Stimulated activated CD4-positive, alpha-beta T cell treated with anti-CD3 and anti-CD28 coated beads, Interleukin-1b, Interleukin-23, amount 100 ng/mL, for 1 hour (primary cell): ENCODE measurements at places on chromosomes 4 and X.

DNA sequence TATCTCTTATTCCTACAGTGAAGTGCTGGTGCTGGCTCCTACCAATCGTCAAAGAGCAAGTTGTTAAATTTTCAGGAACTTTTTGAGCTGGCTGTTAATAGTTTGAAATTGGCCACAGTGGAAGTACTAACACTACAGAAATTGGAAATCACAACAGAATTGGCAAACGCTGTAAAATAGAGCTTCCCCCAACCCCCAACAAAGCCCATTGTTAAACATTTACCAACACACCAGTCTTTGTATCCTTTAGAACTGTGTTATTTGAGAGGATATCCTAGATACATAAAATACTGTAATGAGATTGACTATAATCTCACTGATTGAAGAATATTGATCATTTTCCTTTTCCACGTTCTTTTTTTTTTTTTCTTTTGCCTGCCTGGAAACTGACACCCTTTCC is 37.4 kb downstream of the FAM241A start:
- DNase-seq = no peak

- DNase-seq = no peak
These were observed 13.1 kb downstream of the TMSB4X start for GRCh38 chrX:12987900-12988594.

- no peak for DNase-seq
These were observed 96.5 kb upstream of the PGRMC2 start for GRCh38 chr4:128384091-128384520.

DNA sequence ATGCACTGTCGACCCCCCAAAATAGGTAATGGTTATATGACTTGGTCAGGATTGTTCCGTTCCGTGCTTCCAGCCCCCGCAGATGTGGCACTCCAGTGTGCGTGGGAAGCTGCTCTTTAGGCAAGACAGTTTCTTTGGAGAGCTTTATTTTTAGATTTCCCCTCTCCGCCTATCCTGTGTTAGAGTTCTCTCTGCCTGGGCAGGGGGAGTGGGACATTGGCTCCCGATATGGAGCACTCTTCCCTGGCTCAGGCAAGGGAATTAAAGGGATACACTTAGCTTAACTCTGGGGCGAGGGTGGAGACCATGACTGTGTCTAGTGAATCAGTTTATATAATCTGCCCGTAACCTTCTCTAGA is 36.0 kb downstream of the DLG3 start:
- no peak for DNase-seq

- no peak for DNase-seq
These were observed 71.6 kb upstream of the TEX13D start for GRCh38 chrX:124260845-124261244.
